A549 (cell line): ENCODE measurements at places on chromosomes 2 and 18.

GRCh38 chr2:69307579-69308064 is 79.4 kb downstream of the GFPT1 start:
- no peak for DNase-seq

GRCh38 chr2:226337941-226338600 is 461.5 kb downstream of the IRS1 start:
- no peak for DNase-seq

DNA sequence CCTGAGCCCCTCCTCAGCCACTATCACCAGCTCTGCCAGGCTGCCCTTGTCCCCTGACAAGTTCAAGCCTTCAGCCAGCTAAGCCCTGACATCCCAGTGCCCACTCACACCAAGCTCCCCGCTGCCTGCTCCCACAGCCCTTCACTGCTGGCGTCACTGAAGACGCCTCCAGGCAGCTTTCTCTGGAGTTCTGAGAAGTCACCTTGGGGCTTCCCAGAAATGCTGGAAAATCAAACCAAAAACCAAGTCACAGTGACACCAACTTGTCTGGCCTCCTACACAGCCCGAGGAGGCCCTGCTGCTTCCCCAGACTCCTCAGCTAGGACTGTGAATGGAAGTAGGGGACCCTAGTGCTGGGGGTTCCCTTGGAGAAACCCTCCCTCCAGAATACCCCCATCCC is 2.2 kb upstream of the TNS1 start:
- no peak for DNase-seq

DNA sequence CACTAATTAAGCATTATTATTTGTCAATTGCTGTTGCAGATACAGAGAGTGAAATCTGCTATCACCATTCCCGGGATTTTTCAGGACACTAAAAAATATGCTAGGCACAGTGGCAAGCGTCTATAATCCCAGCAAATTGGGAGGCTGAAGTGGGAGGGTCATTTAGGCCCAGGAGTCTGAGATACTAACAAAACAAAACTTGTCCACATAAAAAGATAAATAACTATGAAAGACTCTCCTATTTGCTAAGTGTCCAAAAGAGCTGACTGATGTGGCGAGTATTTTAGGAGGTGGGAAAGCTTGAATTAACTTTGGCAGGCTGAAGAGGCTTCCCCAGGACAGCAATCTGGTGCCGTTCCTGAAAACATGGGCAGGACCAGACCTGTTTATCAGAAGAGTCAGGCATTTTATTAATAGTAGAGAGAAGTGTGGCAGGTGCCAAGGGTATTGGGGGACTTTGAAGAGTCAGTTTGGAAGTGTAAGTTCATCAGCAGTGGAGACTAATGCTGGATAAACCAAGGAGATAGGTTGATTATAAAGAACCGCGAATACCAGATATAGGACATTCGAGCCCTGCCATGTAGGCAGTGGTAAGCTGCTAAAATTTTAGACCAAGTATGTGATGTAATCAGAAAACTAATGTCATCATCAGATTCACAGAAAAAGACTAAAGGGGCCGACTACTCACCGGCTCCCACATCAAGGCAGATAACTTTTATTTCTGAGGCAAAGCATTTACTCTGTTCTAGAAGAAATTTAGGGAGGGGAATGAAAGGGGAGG is 201.8 kb downstream of the EPHA4 start:
- no peak for DNase-seq

DNA sequence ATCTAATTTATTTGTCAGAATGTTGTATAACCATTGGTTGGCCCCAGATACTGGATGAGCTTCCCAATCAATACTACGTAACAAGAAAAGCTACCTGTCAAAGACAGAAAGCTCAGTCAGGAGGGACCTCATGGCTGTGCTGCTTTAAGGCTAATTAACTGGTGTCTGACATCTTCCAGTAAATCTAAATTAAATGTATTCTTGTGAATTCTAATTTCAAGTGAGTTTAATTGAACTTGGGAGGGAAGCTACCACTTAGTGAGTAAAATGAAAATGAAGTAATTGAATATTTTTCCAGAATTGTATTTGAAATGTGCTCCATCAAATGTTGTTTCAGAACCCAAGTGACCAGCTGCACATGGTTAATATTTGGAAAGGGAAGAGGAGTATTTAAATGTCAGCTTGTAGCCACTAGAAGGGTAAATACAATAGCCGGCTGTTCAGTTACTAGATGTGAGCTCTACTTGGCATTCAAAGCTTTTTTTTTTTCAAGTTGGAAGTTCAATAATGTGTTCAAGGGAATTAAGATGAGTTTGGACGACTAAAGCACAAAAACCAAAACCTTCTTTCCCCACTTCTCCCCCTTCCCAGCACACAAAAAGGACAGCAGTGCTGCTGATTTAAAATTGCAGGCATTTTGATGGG is 62.0 kb downstream of the GPR39 start:
- DNase-seq: no peak

DNA sequence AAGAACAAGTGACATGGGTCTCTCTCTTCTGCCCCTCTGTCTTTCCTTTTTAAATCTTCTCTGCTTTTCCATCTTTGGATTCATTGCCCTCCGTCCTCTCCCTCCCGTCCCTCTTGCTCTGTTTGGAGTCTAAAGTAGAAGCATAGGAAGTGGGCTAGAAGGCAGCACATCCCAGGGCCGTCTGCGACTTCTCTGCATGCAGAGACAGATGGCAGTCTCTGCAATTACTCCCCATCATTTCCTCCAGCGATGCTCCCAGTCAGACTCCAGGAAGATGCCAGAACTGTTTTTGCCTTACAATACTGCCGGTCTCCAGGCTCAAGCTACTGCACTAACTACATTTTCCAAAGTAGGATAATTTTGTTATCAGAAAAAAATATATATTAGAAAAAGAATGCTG is 35.2 kb upstream of the LPIN2 start:
- DNase-seq: no peak

- no peak for DNase-seq
These were observed 60.9 kb upstream of the SLC9A2 start for GRCh38 chr2:102558463-102558862.

DNA sequence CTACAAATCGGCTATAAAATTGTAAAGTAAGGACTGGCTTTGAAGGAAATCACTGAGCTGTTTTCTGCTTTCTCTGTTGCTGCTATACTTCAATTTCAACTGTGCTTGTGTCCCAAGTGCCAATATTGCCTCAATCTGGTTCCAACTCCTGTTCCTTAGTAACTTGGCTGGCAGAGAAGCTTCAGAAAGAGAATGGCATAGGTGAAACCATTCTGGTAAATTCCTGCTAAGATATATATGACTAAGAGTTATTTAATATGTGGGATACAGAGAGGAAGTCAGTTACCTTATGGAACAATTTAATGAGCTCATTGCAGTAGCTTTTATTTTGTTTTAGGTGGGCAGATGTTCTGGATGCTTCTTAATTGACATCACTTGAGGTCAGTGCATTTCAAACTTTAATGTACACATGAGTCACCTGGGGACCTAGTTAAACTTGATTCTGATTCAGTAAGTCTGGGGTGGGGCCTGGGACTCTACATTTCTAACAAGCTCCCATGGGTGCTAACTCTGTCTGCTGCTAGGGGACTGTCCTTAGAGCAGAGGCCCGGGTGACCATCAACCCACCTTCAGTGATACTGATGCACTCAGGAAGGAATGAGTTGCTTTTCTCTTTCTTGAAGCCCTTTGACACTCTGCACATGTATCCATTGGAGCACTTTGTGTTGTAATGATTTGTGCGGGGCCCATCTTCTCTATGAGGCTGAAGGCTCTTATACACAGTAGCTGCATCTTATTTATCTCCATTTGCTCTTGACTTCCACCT is 47.6 kb downstream of the LIPG start:
- peak; percentile 2 for DNase-seq

- DNase-seq: no peak
These were observed 56.0 kb downstream of the LIPG start for GRCh38 chr18:49617865-49618264.

- DNase-seq: no peak
These were observed 259.1 kb upstream of the MYT1L start for GRCh38 chr2:2590141-2590540.

GRCh38 chr2:69914950-69915945 is at the start of gene MXD1:
TSS of gene MXD1 (plus strand) at chr2:69915109. CDS start at chr2:69915331, 222 bp downstream.
- no peak for DNase-seq

- peak; percentile 22 for DNase-seq
These were observed 999 bp downstream of the INSIG2 start for GRCh38 chr2:118089139-118089800.

- no peak for DNase-seq
These were observed 874.4 kb downstream of the SUCLG1 start for GRCh38 chr2:83584672-83585071.

GRCh38 chr2:239321596-239322415 is 79.0 kb downstream of the HDAC4 start:
- no peak for DNase-seq

- no peak for DNase-seq
These were observed 143.7 kb downstream of the ASB1 start for GRCh38 chr2:238570391-238570790.

DNA sequence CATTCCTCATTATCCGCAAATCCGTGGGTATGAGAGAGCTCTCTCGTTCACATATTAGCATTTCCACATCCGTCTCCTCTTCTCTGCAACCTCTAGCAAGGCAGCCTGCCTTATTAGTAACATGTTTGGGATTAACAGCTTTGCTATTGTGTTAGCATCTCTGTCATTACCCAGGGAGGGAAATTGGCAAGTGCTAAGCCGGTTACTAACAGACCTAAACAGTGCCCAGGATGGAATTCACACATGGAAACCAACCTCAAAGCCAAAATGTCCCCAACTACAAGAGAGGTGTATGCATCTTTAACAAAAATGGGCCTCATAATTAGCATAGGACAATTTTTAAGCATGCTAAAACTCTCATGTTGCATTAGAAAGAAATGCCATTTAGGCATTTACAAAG is 309.0 kb upstream of the MEIS1 start:
- DNase-seq: no peak

- no peak for DNase-seq
These were observed 216.3 kb upstream of the SMAD7 start for GRCh38 chr18:49167084-49167483.

DNA sequence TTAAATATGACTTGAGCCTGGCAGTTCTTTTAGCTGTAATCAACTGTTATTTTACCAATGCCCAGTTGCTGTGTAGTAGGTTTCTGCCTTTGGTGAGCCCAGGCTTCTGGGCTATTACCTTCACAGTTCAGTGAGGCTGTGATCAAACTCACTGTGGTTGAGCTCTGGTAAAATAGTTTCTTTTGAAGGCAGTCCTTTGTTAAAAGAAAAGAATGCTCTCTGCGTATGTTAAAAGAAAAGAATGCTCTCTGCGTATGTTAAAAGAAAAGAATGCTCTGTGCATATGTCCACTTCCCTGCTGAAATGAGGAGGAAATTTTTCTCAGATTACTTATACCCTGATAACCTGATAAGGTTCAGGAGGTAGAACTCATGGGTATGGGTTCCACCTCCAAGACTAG is 244.3 kb downstream of the RNF144A start:
- no peak for DNase-seq

DNA sequence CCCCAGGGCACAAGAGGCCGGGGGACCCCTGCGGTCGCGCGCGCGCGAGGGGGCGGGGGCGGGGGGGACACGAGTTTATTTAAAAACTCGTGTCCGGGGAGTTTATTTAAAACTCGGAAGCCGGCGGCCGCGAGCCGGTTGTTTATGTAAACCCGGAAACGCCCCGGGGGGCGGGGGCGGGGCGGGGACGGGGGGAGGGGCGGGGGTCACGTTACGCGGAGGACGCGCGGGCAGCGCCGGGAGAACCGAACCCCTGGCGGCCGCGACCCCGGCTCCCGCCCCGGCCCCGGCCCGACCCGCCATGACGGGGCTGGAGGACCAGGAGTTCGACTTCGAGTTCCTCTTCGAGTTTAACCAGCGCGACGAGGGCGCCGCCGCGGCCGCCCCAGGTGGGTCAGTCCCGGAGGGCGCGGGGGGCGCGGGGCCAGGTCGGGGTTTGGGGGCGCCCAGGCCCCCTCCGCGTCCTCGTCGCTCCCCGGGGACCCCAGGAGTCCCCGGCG is 4.4 kb downstream of the NFATC1 start:
- peak; percentile 32 for DNase-seq

- no peak for DNase-seq
These were observed 628 bp upstream of the CAPG start for GRCh38 chr2:85410584-85411404.

GRCh38 chr2:54755641-54756326 is 32.3 kb downstream of the EML6 start:
- no peak for DNase-seq

DNA sequence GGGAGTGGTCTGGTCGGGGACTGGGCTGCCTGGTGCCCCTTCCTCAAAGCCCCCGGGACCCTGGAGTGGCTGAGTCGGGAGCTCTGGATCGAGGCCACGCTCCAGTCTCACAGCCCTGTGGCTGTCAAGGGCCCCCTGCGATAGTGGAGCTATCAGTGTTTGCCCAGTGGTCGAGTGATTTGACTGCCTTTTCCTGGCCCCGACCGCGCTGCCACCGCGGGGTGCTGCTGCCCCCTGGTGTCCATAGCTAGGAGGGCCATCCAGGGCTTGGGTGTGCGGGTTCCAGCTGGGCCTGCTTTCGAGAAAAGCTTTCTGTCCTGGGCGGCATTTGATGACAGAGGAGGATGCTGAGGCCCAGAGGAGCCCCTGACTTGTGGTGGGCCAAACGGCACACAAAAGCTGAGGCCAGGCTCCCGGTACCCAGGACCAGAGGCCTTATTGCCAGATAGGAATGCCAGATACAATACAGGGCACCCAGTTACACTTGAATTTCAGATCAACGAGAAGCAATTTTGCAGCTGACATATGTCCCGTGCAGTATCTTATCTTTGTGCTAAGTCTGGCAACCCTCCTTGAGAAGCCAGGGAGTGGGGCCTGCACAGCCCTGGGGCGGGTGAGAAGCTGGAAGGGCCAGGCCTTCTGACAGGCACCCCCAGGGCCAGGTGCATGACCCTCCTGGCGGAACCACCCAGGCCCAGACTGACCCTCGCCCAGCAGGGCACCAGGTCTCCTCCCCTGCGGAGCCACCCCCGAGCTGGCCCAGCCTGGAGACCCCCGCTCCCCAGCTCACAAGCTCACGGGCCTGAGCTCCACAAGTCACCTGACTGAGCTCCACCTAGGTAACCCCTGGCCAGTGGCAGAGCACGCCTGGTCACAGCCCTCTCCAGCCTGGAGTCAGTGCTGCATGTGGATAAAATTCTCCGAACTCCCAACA is 13.0 kb downstream of the ODC1 start:
- peak; percentile 80 for DNase-seq

- DNase-seq: no peak
These were observed 23.2 kb upstream of the ACVR1 start for GRCh38 chr2:157899125-157899839.

- DNase-seq: no peak
These were observed 21.3 kb downstream of the PDCD1 start for GRCh38 chr2:241837197-241837965.

GRCh38 chr2:100184055-100184737 is 41.8 kb upstream of the AFF3 start:
- DNase-seq: no peak

- no peak for DNase-seq
These were observed 9.5 kb upstream of the PROC start for GRCh38 chr2:127408807-127409099.

GRCh38 chr2:213703406-213704098 is 419.3 kb downstream of the SPAG16 start:
- DNase-seq: no peak
